RCC 7860 (cell line): ENCODE measurements at places on chromosomes 5 and 9.

DNA sequence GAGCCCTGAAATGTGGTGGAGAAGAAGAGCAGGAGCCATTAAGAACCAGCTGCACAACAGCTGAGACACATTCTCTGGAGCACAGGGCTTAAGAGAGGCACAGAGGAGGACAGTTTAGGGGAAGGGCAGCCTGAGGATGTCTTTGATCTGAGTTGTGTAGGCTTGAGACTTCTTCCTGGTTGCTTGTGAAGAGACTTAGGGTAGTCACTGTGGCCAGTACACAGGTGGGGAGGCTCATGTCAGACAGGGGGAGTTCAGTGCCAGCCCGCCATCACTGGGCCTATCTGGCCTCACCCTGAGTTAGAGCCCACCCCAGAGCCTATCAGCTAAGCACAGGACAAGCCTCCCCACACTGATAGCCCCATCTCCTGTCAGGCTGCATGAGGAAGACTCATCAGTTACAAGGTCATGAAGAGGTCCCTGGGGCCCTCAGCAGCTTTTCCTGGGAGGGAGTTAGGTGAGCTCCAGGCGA lies 19.8 kb downstream of the SLC22A4 start:
- no peak for DNase-seq

GRCh38 chr9:109981091-109981490 lies 201.1 kb downstream of the PALM2AKAP2 start:
- no peak for DNase-seq

GRCh38 chr9:129247285-129248153 lies 69.5 kb upstream of the IER5L start:
- no peak for DNase-seq

DNA sequence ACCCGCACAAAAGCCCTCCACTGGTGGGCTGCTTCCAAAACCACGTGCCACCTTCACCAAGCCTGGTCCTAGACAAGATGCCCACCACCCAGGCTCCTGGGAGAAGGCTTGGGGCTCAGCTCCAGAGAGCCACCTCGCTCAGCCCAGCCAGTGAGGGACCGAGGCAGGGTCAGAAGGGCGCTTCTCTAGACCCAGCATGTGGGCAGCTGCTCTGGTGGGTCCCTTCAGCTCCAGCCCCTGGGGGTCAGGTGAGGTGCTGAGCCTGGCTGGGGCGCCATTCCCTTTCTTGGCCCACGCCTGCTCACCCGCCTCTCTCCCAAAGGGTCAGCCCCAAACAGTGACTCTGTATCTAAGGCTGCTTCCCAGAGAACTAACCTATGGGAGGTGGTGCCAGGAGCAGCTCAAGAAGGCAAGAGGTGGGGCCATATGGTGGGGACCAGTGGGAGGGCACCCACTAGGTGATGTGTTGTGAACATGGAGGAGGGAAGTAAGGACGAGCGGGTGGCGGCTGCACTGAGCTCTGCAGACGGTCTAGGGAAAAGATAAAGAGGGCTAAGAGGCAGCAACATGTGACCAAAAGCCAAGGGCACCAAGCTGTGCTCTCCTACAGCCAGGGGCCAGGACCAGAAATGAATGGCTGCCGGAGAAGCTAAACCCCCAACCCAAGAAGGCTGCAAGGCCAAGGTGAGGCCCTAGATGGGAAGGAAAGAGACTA lies 79.3 kb downstream of the CAMSAP1 start:
- no peak for DNase-seq

DNA sequence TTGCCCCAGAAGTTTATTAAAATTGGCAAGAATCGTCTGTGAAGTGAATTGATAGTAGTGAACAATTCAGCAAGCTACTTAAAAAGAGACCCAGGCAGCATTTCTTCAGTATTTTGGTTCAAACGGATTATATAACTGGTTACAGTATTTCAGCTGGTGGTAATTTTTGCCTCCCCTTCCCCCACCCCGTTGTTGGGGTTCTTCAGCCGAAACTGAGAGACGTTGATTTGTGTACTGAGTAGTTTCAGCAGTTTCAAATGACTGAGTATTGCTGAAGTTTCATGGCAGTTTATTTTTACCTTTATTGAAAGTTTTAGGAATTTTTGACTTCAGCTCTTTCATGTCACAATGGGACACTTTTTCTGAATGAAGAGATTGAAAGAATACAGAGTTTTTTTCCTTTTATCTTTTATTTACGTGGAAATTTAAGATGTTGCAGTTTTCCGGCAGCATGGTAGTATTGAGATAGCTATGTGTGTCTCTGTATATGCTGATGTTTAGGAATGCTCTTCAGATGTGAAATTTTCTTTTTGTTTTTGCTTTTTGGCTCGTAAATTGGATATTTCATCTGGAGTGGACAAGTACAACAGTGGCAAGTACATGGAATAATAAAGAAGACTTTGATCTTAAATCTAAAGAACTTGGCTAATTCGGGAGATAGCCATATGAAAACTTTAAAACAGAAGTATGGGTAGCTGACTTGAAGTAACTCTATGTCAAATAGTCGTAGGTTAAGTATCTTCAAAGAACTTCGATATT lies 1.9 kb downstream of the GPBP1 start:
- DNase-seq = no peak

GRCh38 chr9:73200694-73201452 lies 49.2 kb downstream of the ANXA1 start:
- peak; percentile 31 for DNase-seq

- DNase-seq = no peak
Measured at GRCh38 chr5:174324680-174325079, 279.2 kb downstream of the NSG2 start.

- no peak for DNase-seq
Measured at GRCh38 chr5:27876071-27876470, 837.7 kb upstream of the CDH9 start.

- no peak for DNase-seq
Measured at GRCh38 chr5:90680921-90681563, 122.4 kb downstream of the ADGRV1 start.
